Hematopoietic multipotent progenitor cell treated with erythropoietin and hydrocortisone succinate and interleukin-3 and kit ligand, for 4 days (in vitro differentiated cells): ENCODE measurements at places on chromosomes 6 and 20.

- no peak for DNase-seq
Measured at GRCh38 chr20:50992336-50992732, 30.6 kb downstream of the KCNG1 start.

GRCh38 chr20:31933698-31934097 lies 18.1 kb downstream of the PDRG1 start:
- no peak for DNase-seq

DNA sequence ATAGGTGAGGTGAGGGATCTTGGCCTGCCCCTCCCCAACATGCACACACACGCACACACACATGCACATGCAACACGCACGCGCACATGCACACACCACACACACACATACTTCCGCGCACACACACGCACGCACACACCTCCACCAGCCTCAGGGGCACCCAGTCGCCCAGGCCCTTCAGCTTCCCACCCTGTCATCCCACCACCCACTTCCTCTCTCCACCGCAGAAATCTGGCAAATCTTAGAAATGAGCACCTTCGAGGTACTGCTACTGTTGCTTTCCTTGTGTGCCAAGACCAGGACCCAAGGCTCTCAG lies 1.2 kb downstream of the SPDEF start:
- no peak for DNase-seq

DNA sequence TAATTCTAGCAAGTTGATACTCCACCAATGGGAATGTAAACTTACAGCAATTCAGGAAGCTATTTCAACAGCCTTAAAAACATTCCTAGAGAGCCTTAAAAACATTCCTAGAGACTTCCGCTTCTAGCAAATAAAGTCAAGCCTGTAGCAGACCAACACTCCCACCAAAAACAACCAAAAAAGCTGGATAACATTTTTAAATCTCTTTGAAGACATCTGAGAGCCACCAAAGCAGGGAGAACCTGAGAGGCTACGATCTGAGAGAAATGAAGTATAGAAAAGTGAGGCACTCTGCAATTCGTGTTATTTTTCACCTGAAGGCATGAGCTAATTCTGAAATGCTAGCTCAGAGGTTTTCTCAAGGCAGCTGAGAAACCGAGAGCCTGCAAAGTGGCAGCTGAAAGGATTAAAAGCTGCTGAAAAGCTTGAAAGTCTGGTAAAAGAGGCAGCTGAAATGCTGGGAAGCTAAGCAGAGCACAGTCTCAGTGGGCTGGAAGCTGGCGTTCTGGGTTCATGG lies 20.9 kb downstream of the GPR63 start:
- DNase-seq: no peak

DNA sequence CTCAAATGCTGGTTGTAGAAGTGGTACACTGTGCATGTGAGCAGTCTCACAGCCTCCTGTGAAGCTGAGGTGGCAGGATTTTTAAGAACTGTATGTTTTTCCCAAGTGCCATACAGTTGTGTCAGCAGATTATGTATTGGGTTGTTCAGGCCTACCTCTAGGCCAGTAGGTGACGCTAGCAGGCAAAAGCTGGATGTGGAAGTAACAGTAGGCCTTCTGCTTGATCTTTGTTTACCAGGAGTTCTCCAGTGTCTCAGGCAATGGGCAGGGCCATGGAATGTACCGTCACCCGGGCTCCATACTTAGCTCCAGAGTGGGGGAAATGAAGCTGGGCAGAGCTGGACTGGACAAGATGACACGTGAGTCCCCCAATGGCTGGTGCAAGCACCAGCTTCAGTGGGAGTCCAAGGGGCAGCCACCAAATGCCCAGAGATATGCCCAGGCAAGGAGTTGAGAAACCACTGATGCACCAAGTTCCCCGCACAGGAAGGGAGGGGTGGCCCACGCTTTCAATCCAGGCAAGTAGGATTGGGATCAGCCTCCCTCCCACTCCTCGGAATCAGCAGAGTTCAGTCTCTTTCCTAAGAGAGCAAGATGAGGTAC lies 289.7 kb downstream of the HTR1B start:
- DNase-seq: no peak

DNA sequence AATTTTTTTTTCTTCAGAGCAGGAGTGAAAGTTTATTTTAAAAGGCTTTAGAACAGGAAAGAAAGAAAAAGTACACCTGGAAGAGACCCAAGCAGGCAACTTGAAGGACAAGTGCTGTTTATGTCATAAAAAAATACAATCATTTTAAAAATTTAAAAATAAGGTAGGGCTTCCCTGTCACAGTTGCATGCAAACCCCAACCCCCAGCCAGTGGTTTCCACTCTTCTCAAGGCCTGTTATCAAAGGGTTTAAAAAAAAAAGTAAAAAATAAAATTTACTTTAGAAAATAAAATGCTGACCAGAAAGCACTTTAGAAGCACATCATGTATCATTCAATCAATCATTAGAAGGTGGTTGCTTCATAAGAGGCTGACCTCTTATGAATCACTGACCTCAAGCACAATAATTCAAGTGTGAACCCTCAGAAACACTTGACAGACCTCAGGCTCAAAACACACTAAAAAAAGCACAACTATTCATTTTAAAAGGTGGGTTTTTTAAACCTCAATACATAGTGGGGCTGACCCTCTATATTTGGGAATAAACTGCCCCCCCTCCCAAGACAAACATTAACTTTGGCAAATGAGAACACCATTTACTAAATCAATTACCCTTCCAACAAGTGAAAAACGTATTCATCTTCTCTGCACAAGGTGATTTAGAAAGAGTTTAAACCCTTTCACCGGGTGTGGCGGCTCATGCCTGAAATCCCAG lies 15.6 kb downstream of the ILRUN start:
- DNase-seq: peak; percentile 33

DNA sequence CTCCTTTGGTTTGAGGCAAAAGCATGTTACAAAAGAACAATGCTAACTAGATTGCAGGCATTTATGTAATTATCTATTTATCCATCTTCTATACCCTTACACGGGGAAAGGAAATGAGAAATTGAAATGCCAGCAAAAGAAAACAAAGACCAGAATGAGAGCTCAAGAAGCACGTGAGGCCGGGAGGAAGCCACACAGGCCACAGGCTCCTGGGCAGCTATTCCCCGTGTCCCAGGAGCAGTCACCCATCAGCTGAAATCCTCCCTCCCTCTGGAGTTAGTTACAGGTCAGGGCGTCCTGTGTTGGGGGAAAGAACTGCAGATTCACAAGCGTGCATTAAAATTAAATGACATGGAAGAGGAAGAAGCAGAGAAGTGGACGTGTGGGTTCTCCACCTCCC lies 64.7 kb upstream of the RPS6KA2 start:
- no peak for DNase-seq

DNA sequence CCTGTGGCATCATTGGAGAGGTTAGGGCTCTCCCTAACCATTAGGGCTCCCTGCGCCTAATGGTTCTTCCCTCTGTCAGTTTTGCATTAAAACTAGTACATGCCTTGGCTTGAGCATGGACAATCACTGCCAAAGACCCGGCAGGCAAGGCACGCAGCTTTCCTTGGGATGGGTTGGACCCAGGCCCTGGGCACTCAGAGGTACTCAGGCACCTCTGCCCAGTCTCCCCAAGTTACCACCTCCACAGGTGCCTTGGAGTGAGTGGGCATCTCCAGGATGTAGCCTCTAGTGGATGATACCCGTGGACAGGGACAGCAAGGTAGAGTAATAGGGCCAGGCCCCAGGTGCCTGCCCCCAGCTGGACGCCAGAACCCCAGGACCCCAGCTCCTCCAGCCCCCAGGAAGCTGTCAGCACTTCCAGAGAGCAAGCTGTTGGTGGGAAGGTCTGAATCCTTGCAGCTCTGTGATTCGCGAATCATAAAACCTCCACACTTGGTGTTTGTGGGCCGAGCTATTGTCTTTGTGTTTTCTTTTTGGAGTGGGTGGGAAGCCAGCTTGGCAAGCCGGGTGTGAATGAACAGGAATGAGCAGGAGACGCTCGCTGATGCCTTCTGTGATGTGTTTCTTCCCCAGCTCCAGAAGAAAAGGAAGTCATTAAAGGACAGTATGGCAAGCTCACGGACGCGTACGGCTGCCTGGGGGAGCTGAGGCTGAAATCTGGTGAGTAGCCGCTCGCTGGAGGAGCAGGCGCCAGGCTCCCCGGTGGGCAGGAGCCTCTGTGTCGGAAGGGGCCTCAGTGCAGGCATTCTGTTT lies 35.1 kb downstream of the SYNJ2 start:
- no peak for DNase-seq

DNA sequence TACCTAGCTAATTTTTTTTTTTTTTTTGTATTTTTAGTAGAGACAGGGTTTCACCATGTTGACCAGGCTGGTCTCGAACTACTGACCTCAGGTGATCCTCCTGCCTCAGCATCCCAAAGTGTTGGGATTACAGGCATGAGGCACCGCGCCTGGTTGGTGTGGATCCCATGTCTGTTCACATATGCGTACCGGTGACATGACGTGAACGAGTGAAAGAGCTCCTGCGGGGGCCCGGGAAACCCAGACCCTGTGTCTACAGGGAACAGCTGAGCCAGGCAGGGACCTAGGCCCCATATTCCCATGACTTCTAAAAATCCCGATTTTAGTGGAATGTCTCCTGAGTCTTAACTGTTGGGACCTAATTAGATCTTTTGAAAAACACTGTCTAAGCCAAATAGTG lies 33.1 kb downstream of the VSTM2L start:
- no peak for DNase-seq

GRCh38 chr6:118876198-118876597 lies 17.8 kb upstream of the ASF1A start:
- no peak for DNase-seq

GRCh38 chr6:49326347-49326746 lies 136.7 kb downstream of the MMUT start:
- DNase-seq: peak; percentile 2

DNA sequence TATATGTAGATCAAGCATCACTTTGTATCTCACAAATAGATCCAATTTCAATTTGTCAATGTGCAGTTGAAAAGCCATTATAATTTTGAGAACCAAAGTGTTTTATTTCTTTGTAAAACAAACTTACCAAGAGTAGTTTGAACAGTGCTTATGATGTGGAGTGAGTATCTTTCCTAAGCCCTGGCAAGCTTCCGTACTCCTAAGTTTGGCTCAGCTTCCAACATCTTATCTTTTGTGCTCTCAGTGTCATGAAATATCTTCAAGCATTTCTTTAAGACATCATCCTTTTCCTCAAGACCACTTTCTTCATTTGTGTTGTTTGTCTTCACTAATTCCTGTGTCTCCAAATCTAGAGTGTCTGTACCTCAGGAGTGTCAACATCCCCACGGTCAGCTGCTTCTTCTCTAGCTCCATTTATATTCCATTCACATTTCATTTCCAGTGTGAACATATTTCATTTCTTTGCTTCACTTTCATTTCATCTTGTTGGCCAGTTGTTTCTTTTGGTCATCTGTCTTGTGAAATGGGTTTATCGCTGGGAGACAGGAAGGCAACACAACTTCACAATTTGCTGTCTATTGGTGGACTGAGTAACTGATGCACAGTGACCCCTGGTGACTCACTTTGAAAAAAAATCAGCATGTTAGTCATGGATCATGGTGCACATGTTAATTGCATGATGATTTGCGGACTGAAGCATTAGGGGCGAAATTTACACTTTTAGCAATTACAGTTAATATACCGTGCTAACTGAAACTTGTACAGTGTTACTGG lies 36.9 kb downstream of the SLC24A3 start:
- DNase-seq: peak; percentile 66

- no peak for DNase-seq
Measured at GRCh38 chr20:32569380-32570305, 15.5 kb downstream of the NOL4L start.

- no peak for DNase-seq
Measured at GRCh38 chr6:156634951-156635371, 142.2 kb upstream of the ARID1B start.

GRCh38 chr6:166168616-166169548 lies 1.2 kb upstream of the TBXT start:
- DNase-seq: peak; percentile 18

GRCh38 chr6:16057446-16057845 lies 71.4 kb upstream of the MYLIP start:
- DNase-seq: no peak

GRCh38 chr6:30113841-30114240 lies 951 bp upstream of the TRIM31 start:
- DNase-seq: no peak

GRCh38 chr20:3997446-3997845 lies 17.9 kb downstream of the RNF24 start:
- no peak for DNase-seq

GRCh38 chr6:167933847-167934246 lies 63.6 kb upstream of the KIF25 start:
- no peak for DNase-seq

DNA sequence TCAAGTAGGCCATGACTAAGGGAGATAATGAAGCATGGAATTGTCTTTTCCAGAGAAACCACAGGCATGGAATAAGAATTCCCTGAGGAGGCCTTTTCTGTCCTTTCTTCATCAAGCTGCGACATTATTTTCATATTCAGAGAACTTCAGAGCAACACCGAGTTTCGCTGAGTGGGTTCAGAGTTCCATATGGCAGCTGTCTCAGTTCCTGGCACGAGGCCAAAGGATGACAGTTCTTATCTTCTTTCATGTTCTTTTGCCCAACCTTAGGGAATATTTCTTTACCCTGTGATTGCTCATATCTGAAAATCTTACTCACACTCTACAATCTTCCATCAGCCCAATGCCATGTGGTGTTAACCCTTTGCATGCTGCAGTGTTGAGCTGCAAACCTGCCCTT lies 135.3 kb upstream of the BMP2 start:
- no peak for DNase-seq

GRCh38 chr6:157563611-157564284 lies 182.8 kb downstream of the ZDHHC14 start:
- DNase-seq: peak; percentile 11

- DNase-seq: no peak
Measured at GRCh38 chr6:148080315-148080714, 262.3 kb upstream of the SASH1 start.

- no peak for DNase-seq
Measured at GRCh38 chr6:167691533-167692312, 135.0 kb upstream of the AFDN start.

DNA sequence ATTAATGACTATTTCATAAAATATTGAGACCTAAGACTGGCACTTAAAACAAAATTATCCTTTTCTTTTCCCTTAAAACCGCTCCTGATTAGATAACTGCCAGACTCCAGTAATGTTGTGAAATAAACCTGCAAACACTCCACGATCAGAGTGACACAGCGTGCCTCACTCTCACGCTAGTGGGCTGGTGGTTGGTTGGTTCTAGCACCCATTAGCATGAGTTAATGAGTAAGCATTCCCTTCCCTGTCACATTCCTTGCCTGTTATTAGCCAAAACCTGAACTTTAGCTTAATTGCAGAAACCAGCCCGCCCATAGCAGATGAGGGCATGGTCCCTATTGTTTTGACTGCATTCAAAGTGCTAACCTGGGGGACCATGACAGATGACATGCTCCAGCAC lies 193.4 kb downstream of the CD83 start:
- DNase-seq: no peak

DNA sequence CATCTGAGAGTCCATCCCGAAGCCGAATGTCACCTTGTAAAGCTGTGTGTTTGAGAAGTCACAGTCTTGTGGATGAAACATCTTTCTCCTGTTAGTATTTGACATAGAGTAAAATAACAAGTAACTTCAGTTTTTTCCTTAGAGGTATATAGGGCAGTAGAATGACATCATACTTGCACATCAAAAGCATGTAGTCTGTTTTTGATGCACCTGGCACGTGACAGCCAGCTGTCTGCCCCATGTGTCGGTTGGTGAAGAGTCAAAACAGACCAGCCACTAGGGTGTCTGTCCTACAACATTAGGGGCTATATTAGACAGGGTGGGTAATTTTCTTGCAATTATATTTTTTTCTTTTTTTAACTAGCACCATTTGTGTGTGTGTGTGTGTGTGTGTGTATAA lies 70.2 kb downstream of the SNX9 start:
- DNase-seq: no peak
